ENCODE measurements at places on chromosomes 2 and 18.

- DNase-seq: no peak
Measured at GRCh38 chr2:112032689-112033465, 22.2 kb upstream of the TMEM87B start.

- DNase-seq: no peak
Measured at GRCh38 chr2:111155610-111156009, 34.9 kb downstream of the BCL2L11 start.

DNA sequence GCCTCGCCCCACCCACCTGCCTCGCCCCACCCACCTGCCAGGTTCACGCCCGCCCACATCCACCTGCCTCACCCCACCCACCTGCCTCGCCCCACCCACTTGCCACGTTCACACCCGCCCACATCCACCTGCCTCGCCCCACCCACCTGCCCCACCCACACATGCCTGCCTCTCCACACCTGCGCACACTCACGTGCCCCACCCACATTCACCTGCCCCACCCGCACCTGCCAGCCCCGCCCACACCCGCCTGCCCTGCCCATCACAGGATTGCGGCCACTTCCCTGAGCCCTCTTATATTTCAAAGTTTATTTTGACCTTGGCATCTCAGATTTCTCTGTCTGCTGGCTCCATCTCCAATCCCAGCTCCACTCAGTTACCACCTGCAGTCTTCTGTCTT lies 217.5 kb upstream of the SOX11 start:
- no peak for DNase-seq

- DNase-seq: no peak
Measured at GRCh38 chr2:3421580-3421979, 42.1 kb downstream of the TRAPPC12 start.

DNA sequence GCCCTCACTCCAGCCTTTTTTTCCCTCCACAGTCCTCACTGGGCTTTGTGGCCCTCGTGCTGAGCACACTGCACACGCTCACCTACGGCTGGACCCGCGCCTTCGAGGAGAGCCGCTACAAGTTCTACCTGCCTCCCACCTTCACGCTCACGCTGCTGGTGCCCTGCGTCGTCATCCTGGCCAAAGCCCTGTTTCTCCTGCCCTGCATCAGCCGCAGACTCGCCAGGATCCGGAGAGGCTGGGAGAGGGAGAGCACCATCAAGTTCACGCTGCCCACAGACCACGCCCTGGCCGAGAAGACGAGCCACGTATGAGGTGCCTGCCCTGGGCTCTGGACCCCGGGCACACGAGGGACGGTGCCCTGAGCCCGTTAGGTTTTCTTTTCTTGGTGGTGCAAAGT lies 39.4 kb downstream of the STEAP3 start:
- no peak for DNase-seq
